ENCODE measurements at places on chromosomes 3 and 15.

DNA sequence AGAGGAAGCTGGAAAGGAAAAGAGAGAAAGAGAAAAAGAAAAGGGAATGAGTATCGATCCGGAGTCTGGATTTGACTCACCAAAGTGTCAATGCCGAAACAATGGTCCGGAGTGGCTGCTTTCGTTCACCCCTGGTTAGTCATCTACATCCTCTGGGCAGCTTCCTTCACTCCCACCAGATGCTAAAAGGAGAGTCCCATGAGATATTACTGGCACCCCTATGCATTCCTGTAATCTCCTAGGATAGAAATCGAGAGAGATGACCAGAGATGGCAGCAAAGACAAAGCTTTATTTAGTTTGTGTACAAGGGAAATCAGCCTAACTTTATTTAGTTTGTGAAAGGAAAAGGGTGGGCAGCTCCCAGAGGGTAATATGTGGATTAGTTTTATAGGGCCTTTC is 622.2 kb downstream of the ZPLD1 start:
- DNase-seq = no peak

- DNase-seq = no peak
Observed at GRCh38 chr3:75334299-75334698, 329.8 kb upstream of the FRG2C start.

DNA sequence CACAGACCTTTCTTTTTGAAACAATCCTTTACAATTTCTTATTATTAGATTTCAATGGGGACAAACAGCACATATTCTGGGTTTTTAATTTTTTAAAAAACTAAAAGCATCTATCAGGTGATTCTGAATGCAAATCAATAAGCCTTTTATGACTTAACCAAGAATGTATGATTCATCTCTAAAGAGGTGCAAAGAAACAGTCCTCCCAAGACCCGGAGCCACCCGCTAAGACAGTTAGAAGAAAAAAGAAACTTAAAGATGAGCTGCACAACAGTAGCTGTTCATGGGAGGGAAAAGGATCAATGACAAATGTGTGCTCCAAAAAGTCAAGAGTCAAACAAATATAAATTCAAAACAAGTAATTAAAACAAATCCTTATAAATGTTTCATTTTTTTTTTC is 319.5 kb downstream of the THSD4 start:
- no peak for DNase-seq

GRCh38 chr3:122890077-122890719 is 95.3 kb downstream of the SLC49A4 start:
- DNase-seq = no peak

GRCh38 chr3:26260139-26260538 is 362.4 kb upstream of the LRRC3B start:
- DNase-seq = no peak

DNA sequence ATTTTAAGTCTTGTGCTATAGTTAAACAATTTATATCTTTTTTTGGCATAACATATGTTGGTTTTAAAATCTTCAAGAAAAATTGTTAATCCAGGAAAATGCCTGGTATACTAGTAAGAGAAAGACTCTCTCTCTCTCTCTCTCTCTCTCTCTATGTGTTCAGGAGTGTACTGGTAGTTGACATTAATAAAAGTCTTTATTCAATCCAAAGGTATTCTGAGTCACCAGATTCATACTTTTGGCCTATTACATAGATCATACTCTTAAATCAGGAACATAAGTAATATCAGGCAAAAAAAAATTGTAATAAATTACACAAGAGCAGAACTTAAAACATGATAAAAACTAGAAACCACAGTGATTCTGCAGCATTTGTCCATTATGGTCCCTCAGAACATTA is 70.2 kb downstream of the TFG start:
- no peak for DNase-seq

GRCh38 chr3:32078864-32079263 is 27.6 kb upstream of the GPD1L start:
- no peak for DNase-seq

DNA sequence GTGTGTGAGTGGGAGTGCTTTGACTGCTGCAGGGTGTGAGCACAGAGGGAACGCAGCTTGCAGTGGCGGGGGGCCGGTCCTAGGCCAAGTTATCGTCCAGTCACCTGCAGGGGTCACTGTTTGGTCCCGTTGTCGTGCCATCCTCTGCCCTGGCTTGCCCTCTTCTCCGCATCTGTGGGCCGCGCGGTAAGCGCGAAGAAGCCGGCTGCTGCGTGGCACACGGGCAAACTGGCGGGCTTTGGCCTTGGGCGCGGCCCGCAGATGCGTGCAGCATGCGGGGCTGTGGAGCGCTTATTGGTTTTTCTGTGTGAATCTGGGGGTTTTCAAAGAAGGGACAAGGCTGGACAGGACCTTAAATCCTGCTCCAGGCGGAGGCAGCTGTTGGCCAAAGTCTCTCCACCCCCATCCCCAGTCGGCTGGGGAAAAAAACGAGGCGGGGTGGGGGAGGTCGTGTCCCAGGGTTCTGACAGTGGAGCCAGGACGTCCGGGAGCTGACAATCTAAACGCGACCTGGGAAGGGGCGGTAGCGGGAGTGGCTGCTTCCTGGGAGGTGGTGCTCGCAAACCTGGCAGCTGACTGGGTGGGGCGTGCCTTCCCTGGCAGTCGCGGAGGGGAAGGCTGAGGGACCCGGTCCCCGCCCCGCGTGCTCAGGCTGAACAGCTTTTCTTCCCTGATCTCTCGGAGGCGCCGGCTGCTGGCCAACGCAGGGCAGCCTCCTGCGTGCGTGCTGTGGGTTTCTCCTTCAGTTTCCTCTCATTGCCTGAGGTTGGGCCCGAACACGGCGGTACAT is 39.7 kb upstream of the VEPH1 start:
- no peak for DNase-seq

DNA sequence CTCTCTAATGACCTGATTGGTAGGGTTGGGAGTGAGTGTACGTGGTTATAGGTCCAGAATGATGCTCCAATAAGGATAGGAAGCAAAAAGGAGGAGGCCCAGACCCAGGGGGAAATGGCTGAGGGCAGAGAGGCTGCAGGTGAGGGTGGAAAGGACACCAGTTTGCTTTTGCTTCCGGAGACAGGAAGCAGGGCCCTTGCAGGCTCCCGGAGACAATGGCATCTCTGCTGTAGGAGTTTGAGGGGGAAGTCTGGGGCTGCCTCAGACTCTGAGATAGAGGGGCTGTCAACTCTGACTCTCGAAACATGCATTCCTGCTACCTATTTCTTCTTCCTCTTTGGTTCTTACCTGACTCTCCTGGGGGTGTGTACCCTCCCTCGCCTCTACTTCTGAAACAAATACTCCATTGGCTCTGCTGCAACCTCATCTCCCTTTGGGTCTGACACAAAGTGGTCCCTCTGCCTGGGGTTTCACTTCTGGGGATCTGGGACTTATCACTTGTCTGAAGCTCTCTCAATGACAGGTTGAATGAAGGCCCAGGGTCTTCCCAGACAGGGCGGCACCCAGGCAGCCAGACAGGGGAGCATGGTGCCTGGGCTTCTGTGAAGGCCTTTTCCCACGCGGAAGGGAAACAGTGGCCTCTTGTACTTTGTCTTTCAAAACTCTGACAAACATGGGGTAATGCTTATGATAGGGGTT is 61.5 kb downstream of the CHRD start:
- DNase-seq = no peak

GRCh38 chr3:60630953-60631352 is 620.3 kb downstream of the FHIT start:
- DNase-seq = no peak

DNA sequence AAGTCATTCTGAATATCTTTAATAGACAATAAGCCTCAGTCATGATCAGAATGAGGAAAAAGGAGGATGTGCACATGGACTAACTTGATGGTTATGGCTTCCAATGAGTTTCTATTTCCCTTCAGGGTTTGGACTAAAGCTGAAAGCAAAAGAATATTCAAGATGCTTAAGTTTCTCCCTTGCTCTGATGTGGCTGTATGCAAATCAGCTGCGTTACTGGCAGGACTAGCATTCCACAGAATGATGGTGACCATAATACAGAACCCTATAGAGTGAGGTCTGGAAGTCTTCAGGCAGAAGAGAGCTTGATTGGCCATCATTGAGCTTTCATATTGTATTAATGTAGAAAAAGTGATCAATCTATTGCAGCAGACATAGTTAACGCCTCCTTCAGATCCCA is 466.0 kb downstream of the NLGN1 start:
- DNase-seq = no peak

GRCh38 chr15:94287794-94288246 is 56.5 kb downstream of the MCTP2 start:
- no peak for DNase-seq

GRCh38 chr3:140052771-140053702 is 118.1 kb downstream of the CLSTN2 start:
- no peak for DNase-seq

GRCh38 chr3:102125994-102126368 is 276.7 kb downstream of the NFKBIZ start:
- DNase-seq = no peak

GRCh38 chr15:99997112-99997651 is 263.9 kb upstream of the LYSMD4 start:
- DNase-seq = no peak

DNA sequence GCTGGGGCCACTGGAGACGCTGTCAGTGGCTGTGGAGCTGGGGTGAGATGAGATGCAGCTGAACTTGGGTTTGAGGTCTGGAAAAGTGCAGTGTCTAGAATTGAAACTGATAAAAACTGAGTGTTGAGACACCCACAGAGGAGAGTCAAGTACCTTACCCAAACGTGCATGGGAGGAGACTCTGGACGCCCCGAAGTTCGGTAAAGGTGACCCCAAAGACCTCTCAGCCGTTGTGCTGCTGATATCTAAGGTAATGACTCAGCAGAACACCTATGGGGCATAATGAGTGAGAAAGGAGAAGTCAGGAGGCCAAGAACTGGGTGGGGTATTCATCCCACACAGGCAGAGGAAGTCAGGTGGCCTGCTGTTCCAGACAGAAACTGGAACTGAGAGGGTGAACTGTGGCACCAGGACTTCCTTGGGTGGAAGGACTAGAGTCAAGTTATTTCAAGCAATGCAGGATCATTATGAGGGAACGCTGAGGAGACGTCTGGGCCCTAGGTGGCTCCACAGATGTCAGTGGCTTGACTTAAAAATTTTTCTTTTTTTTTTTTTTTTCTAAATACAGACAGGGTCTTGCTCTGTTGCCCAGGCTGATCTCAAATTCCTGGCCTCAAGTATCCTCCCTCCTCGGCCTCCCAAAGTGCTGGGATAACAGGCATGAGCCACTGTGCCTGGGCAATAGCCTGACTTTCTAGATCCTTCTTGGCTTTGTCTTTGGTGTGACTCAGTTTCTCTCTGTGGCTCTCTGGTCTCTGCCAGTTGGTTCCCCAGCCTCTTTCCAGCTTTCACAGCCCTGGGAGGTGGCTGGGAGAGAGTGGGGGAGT is 67.6 kb upstream of the GCNT3 start:
- no peak for DNase-seq

- DNase-seq = no peak
Observed at GRCh38 chr15:68553314-68553993, 25.3 kb upstream of the CORO2B start.

DNA sequence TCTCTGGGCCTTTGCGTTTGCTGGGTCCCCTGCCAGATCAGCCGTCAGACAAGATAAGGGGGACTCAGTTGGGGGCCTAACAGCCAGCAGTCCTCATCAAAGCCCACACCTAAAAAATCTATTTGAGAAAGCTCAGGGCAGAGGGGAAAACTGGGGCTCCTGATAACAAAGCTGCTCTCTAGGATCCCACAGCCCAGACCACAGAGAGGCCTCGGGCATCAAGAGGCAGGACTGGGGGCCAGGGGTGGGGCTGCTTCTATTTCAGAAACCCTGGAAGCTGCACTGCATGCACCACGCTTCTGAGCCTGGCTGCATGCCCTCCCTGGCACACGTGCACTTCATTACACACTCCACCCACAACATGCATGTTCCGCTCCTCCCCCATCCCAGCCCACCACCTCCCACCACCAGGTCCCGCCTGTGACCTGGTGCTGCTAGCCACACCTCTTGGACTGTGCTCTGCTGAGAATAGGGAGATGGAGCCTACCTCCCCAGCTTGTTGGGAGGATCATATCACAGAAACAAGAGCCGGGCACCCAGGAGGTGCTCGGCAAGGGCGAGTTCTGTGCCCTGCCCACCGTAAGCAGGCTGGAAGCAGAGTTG is 26.6 kb downstream of the FBLN2 start:
- DNase-seq = no peak

DNA sequence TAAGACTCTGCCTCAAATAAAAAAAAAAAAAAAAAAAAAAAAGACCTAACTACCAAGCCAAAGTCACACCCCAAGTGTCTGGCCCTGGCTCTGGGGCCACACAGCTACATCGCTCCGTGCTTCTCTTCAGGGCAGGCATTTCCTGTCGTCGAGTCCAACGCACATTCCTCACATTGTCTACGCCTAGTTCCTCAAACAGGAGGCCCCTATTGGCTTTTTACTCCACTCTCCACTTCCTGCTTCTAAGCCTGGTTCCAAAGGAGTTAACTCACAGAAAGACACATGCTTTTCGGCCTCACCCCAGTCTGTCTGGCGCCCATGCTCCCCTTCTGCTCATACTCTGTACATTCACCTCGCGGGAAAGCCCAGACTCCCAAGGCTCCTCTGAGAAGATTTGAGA is 28.8 kb downstream of the KNG1 start:
- DNase-seq = no peak

DNA sequence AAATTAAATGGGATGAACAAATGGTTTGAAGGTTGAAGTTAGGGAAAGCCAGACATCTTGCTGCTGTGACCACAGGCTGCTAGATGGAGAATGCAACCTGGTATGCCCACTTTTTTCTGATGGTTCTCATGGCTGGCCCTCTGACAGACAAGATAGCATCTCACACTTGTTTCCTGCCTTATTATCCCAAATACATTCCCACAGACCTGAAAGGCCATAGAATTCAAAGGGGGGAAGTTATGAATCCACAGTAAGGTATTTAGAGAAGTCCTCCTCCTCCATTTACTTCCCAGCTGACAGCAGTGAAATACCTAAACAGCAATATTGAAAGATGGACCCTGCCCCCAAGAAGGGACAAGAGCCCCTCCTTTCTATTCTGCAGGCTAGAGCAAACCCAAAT is 32.4 kb downstream of the LEO1 start:
- no peak for DNase-seq

GRCh38 chr3:43185274-43185982 is 79.5 kb upstream of the POMGNT2 start:
- DNase-seq = no peak

Measured in activated gamma-delta T cell (primary cell).